ENCODE measurements at places on chromosomes 6 and 20. TPM values are rescaled to one million over a fixed set of nuclear protein-coding genes. Genes with fewer than 3 reads are reported as not detected.
A peak's percentile ranks its signal among the peaks of the same experiment; 100 is the strongest.

DNA sequence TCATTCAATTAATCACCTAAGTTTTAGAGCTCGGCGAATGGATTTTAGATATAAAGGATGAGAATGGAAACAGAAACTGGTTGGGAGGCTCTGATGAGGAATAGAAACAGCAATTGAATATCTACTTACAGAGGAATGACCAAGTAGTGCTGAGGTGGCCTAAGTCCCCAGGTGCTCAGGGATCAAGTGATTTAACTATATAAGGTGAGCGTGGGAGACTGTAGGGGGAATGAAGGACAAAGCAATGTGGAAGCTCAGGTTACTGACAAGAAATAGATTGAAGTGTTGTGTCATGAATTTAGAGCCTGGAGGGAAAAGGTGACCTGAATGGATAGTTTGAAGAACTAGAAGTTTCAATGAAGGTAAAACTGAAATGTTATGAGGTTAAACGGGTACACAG lies 495.4 kb upstream of the SOX4 start:
- DNase-seq: no peak

- DNase-seq: no peak
These were observed 48.0 kb downstream of the ARMC2 start for GRCh38 chr6:108896111-108896661.

Gene OR2H1
- not detected for total RNA-seq

DNA sequence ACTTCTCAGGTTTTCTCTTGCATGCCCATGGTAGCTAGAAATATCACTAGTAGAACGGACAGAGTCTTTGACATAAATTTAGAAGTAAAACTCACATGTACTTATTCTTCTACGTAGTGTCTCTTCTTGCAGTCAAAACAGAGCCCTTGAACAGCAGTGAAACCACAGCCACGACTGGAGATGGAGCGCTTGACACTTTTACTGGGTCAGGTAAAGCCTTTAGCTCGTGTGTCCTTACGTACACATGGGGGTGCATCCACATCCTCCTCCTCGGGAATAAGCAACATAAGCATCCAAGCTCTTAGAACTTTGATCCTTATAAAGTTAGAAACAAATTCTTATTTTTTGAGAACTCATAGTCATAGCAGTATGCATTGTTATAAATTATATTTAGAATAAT lies 215.3 kb downstream of the EYA4 start:
- no peak for DNase-seq

- no peak for DNase-seq
These were observed 704.8 kb upstream of the SLC35B3 start for GRCh38 chr6:9140172-9140571.

DNA sequence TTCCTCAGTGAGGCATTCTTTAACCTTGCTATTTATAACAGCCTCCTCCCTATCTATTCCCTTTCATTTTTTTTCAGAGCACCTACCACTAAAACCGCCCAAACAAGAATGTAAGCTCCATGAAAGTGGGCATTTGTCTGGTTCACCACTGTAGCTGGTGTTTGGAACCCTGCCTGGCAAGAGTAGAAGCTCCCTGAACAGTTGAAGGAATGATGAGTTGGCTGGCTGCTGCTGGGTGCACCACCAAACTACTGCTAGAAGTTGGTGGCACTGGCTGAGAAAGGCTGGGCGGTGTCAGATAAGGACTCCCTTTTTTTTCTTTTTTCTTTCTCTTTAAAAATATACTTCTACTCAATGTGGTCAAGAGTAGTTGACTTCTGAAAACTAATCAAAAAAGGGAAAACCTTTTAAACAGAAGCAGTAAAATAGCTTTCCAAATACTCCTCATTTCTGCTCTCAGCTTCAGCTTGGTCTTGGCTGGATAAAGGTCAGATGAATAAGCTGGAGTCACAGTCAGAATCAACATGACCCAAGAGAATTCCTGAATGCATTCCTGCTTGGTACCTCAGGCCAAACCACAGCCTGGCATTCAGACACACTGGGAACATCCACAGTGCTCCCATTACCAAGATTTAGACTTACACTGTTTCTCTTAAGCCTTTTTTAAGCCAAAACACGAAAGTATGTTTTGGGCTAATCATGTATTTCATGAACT lies 38.0 kb downstream of the RTN4IP1 start:
- no peak for DNase-seq

- no peak for DNase-seq
These were observed 151.2 kb downstream of the SOBP start for GRCh38 chr6:107641071-107641470.

GRCh38 chr6:11711003-11711983 lies 67.3 kb downstream of the ADTRP start:
- no peak for DNase-seq

DNA sequence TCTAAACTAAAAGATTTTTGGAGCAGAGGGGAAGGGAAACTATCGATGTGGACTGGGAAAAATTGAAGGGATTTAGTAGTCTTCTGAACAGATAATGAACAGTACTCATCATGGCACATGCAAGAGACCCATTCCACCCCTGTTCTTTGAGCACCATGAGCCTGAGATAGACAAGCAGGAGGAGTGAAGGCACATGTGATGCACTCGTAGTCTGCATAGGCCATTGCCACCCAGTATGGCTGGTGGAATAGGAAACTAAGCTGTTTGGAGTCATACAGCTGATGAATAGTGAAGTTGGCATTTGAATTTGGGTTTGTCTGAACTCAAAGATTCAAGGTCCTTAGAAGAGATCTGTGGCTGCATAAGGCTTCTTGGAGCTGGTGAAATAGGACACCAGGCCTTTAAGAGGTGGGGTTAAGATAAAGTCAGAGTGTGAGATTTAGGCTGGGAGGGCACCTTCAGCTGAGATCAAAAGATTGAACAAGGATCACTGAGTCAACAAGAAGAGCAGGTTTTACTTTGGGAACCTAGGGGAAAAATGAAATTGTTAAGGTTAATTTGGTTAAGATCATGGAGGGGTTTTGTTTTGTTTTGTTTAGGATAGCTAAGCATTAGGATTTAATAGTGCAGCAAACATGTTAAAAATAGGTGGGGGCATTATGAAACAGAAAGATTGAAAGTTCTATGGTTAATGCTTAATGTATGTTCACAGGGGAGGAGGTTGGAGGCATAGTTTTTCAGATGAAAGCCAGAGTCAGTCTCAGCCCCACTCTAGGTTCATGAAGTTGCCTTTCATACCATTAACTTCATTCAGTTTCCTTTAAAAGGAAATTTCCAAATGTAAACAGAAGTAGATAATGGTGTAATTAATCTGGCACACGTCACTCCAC lies 148.8 kb downstream of the ARID1B start:
- DNase-seq: no peak

DNA sequence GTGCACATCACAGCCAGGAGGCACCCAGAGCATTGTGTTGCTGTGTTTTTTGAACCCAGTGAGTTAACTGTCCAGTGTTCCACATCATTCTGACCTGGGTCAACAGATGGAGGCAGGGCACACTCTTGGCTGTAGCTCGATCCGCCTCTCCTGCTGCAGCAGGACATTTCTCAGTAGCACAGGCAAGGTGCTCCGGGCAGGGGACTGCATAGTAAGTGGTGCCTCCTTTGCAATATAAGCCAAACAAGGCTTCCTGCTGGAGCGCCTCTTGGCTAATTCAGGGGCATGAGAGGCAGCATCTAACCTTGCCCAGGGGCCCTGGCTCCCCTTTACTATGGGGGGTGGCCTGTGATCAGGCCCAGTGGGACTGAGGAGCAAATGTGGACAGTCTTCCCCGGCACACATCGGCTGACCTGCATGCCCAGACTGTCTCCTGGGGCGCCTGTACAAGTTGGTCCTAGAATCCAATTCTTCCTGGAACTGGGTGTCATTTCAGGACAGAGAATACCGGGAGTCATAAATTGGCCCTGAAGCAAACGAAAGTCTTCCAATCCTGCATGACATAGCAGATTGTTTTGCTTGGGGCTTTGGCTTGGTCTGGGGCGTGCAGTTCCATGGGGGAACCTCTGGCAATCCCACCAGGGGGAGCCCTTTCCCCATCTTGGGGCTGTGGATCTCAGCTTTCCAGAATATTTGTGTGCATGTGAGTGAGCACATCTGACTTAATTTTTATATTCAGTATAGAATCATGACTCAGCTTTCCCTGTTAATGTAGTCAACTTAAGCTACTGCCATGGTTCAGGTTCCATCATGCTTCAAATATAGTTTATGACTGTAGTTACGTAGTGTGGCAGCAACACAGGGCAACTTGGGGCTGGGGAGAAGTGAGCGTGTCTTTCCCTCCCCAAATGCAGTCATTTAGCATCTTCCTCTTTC lies 56.0 kb upstream of the DDR1 start:
- DNase-seq: peak; percentile 69

DNA sequence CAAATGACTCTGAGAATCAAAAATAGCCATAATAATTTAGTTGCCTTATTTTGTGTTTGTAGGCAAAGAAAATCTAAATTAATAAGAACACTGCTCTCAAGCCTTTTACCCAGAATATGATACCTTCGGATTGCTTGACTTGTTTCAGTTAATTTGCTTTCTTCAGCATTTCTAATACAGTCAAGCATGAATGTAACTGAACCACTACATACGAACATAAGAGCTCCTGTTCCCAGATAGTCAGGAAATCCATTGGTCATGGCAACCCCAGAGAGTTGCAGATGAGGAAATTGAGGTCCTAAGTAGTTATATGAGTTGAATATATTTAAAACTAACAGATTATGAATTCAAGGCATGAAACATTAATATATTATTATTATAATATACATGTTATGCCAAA lies 2.9 kb downstream of the FRK start:
- no peak for DNase-seq

Data from T-cell (primary cell).